Ascending aorta (tissue), 2 donors: ENCODE measurements at places on chromosomes 3 and 15.

- DNase-seq: no peak
These were observed 152.0 kb downstream of the KLHL25 start for GRCh38 chr15:85642693-85643066.

DNA sequence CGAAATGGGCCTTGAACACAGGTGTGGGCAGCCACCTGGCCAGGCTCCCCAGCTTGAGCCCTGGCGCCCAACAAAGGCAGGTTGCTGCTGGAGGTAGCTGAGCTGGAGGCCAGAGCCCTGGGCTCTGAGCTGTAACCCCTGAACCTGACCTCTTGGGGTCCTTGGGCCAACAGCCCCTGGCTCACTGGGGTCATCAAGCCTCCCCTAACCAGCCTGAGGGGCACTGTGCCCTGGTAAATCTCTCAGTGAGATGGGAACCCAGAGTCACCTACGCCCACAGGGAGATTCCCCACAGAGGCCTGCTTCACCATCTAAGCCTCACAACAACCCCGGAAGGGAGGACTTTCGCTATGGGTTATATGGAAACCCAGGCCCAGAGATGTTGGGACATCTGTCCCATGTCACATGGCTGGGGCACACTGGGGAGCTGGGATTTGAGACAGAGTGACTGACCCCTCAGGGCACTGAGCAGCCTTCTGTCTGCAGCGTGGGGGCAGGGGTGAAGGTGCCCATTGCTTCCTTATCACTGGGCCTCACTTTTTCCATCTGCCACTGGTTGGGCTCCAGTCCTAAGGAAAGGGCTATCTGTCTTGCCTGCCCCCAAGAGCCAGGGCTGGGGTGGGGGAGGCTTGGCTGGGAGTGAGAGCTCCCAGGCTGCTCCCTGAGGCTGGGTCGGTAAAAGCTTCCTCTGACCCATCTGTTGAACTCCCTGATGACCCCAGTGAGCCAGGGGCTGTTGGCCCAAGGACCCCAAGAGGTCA is 59.1 kb downstream of the IQSEC1 start:
- DNase-seq: no peak

- DNase-seq: no peak
These were observed 395.3 kb downstream of the GAP43 start for GRCh38 chr3:116018646-116019045.

GRCh38 chr3:191362037-191362436 is 31.7 kb upstream of the UTS2B start:
- no peak for DNase-seq
